ENCODE measurements at places on chromosomes 1 and 21.

GRCh38 chr1:7032992-7033391 lies 247.7 kb downstream of the CAMTA1 start:
- no peak for DNase-seq

GRCh38 chr1:1782399-1783221 lies 4.3 kb upstream of the NADK start:
- peak; percentile 36 for DNase-seq

DNA sequence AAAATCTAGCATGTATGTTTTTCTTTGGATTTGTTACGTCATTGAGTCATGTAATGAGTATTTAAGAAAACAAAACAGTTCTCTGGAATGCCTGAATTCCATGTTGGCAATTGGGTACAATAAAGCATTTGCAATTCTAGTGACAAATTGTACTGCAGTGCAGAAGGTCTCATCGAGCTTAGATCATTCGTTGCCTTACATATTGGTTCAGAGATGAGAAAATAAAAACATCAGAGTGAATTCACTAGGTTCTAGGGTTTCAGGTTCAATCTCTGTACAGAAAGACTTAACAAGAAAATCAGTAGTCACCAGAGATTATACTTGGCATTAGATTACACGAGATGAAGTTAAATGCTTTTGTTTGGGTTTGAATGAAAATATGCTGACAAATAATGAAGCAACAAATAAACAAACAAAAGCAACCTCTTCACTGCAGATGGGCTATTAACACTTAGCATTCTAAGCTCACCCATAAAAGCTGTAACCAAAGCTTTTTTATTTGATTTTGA lies 124.7 kb downstream of the RYR2 start:
- peak; percentile 24 for DNase-seq

- no peak for DNase-seq
Measured at GRCh38 chr1:206761159-206761768, 9.3 kb upstream of the IL19 start.

GRCh38 chr1:208631506-208631905 lies 387.3 kb upstream of the PLXNA2 start:
- no peak for DNase-seq

- DNase-seq: no peak
Measured at GRCh38 chr1:186927884-186928283, 99.1 kb downstream of the PLA2G4A start.

- DNase-seq: peak; percentile 50
Measured at GRCh38 chr1:37692834-37693175, 489 bp downstream of the CDCA8 start.

GRCh38 chr1:117760069-117760468 lies 154.2 kb downstream of the TENT5C start:
- DNase-seq: no peak

DNA sequence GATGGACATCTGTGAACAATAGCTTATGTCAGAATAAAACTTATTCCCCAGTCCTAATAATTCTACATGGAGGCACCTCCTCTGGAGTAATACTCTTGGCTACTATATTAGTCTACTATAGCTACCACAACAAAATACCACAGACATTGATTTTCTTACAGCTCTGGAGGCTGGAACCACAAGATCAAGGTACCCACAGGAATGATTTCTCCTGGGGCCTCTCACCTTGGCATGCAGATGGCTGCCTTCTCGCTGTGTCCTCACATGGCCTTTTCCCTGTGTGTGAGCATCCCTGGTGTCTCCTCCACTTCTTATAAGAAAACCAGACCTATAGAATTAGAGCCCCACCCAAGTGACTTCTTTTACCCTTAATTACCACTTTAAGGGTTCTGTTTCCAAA lies 244.3 kb downstream of the BARHL2 start:
- DNase-seq: no peak

DNA sequence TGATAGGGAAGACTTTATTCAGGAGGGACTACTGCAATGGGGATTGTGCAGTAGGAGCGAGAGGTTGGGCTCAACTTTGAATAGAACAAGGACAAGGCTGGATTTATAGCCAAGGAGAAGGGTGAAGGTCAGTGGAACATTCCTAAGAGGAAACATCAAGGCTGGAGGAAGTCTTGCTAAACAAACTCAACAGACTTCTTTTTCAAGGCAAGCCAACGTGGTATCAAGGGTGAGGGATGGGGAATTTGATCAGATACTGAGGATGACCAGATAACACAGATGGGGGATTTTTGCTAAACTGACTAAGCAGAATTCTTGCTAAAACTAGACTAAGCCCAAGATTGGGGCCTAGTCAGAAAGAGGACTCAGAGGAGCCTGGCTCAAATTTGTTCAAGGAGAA lies 107.3 kb downstream of the DUSP10 start:
- no peak for DNase-seq

GRCh38 chr1:182147136-182147820 lies 85.8 kb upstream of the ZNF648 start:
- no peak for DNase-seq

- DNase-seq: no peak
Measured at GRCh38 chr1:50538476-50538875, 115.2 kb upstream of the DMRTA2 start.

GRCh38 chr1:160565564-160565963 lies 13.7 kb downstream of the CD84 start:
- no peak for DNase-seq

GRCh38 chr1:110436635-110437034 lies 14.3 kb upstream of the PROK1 start:
- DNase-seq: peak; percentile 44

- no peak for DNase-seq
Measured at GRCh38 chr21:37742532-37742931, 173.7 kb downstream of the KCNJ6 start.

DNA sequence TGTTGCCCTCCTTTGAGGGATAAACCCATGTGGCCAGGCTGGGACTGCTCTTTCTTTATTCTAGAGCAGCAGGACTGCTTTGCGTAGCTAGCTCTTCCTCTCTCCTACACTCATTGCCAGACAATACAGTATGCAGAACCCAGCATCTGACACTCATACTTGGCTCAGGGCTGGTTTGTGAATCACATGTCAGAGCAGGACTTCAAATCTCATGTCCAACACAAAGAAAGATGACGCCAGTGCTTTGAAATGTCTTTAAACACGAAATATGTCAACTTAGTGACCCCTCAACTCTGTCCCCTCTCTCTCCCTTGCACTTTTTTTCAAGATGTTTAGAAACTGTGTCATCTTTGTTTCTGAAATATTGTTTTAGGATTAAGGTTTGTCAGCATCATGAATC lies 135.0 kb downstream of the TGFB2 start:
- DNase-seq: peak; percentile 52

GRCh38 chr1:198304431-198304830 lies 147.6 kb downstream of the NEK7 start:
- DNase-seq: peak; percentile 18

DNA sequence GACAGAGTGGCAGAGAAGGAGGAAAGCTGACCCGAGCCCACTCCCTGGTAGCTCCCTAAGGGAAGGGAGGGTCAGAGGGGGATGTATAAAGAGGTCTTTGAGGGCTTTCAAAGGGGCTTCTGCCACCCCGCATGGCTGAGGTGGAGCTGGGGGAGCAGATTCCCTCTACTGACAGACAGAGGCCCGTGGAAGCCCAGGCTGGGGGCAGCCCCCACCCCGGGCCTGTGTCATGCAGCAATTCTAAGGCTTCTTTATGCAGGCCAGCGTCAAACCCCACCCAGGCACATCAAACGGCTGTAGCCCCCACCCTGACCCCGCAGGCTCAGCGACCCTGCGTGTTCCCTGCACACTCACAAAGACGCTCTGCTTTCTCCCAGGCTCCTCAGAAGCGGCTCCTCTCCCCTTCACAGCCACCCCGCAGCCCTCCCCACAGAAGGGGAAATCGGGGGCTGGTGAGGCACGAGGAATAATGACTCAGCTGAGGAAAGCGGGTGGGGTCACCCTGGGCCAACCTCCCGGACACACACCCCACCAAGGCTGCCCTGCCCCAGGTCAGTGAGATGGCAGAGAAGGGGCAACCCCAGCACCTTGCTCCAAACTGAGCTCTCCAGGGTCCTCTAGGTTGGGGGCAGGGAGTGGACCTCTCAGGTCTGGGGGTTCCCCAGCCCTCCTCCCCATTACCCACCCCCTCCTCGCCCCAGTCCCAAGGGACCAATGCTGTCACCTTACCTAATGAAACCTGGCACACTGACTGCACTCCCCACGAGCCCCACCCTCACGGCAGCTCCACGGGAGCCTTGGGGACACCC lies 10.8 kb downstream of the SLC45A3 start:
- DNase-seq: no peak

- DNase-seq: no peak
Measured at GRCh38 chr1:1510912-1511532, 940 bp upstream of the ATAD3A start.

DNA sequence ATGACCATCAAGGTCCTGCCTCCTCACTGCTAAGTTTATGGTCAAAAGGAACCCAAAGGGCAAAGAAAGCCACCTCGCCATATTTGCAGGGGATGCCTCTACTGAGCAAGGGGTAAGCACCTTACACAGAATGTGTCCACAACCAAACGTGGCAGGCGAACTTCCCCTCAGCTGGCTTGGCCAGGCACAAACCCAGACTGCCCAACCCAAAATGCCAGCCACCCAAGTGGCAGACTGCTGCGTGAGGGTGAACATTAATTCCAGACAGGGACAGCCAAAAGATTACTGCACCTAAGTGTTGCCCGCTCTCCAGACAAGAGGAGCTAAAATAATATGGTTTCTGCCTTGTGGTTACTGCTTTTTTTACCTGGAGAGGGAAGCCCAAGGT lies 16.0 kb downstream of the ZNF697 start:
- DNase-seq: no peak

GRCh38 chr1:166705376-166706289 lies 133.6 kb upstream of the POGK start:
- DNase-seq: no peak

DNA sequence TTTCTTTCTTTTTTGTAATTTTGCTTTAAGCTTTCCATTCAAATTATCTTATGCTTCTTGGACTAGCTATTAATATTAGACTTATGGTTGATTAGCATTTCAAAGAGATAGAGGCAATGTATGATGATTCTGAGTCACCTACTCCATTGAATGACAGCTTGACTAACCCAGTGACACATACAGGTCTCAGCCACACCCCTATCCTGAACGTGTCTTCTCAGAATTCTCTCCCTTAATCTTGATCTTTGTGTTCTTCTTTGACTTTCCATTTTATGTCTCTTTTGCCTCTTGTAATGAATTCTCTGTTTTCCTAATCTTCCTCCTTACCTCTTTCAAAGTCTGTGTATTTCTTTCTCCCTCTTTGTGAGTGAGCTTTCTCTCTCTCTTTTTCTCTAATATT lies 241.1 kb downstream of the PDE4B start:
- no peak for DNase-seq

DNA sequence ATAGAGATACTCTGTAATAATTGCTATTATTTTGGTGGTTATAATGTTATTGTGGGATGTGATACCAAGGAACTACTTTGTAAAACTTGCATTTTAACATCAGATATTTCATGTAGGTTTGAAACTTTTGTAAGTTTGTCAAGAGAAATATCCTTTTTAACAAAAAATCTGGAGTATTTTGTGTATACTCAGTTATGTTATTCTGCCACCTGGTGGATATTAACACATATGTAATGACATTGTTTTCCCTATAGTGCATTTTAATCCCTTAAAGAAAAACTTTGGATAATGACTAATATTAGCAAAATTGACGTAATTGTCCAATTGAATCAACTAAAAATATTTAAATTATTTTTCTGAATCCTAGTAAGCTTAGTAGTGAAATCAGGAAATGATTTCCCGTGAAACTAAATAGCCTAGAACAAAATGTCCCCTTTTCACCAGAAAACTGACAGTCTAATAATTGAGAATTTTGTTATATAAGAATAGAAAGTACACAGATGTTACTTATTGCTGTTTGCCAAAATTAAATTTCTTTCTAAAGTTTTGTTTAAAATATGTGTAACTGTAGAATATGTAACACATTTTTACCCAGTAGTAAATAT lies 39.6 kb downstream of the KCTD3 start:
- no peak for DNase-seq

- no peak for DNase-seq
Measured at GRCh38 chr1:116880917-116881316, 28.8 kb upstream of the PTGFRN start.

DNA sequence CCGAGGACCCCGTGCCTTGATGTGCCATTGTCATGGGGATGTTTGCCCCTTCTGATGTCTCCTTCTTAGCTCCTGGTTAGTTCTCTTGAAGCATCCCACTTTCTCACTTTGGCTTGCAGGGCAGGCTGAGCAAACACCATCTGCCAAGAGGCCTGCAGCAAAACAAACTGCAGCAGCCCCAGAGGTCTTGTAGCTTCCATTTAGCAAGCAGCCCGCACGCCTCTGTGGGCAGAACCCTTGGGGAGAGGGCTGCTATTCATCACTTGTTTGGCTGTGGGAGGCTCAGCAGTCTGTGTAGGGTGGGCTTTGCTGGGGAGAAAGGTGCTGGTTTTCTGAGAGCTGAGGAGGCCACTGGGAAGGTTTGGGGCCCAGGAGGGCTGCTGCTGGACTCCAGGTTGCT lies 56.7 kb downstream of the KCNC4 start:
- DNase-seq: no peak

GRCh38 chr1:93114391-93114790 lies 35.3 kb downstream of the MTF2 start:
- DNase-seq: no peak

DNA sequence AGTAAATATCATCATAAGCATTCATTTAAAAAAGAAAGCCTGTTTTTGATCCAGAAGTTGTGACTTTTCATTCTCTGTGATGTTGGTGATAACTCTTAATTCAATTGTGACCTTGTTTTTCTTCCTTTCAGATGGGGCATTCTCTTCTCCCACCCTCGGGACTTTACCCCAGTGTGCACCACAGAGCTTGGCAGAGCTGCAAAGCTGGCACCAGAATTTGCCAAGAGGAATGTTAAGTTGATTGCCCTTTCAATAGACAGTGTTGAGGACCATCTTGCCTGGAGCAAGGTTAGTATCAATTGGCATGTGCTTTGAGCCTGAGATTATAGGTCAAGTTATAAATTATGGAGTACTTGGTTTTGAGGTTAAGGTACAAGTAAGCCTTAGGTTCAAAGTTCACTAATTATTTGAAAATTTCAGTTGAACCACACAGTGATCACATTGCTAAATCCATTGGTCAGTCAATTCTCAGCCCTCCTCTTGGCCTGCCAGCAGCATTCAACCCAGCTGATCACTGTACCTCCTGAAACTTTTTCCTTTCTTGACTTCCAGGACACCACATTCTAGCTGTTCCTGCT lies 4.1 kb downstream of the PRDX6 start:
- no peak for DNase-seq

- peak; percentile 95 for DNase-seq
Measured at GRCh38 chr21:33196941-33197374, 32.8 kb upstream of the IFNAR2 start.
